ENCODE measurements at places on chromosomes 7 and 10. TPM values are rescaled to one million over a fixed set of nuclear protein-coding genes. Genes with fewer than 3 reads are reported as not detected.

DNA sequence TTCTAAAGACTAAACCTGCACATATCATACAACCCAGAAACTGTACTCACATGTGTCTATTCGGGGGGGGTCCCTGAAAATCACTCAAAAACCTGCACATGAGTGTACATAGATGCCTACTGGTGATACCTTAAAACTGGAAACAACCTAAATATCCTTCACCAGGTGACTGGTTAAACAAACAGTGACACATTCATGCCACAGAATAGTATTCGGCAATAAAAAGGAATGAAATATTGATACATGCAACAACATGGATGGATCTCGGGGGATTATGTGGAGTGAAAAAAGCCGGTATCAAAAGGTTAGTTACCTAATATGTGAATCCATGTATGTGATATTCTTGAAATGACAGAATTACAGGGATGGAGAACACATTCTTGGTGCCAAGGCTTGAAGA is 32.1 kb upstream of the EGFR start:
- DNase-seq: no peak

Gene DIP2C
- 8.6 TPM for total RNA-seq

DNA sequence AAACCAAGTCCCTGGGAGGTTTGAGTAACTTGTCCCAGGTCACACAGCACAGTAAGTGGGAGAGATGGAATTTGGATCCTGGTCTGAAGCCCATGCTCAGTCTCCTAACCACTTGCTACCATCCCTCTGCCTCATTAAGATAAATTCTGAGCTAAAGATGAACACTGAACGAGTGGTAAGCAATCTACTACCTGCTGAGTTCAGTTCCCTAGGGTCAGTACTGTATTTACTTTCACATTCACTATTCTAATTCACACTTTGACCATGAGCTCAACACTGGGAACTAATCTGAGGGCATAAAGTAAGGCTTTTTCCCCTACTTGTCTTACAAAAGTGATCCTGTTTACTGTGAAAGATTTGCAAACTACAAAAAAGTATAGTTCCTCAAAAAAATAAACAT is 2.4 kb downstream of the UROS start:
- no peak for DNase-seq

- DNase-seq: no peak
Measured at GRCh38 chr10:96955794-96956193, 123.7 kb downstream of the LCOR start.

- no peak for DNase-seq
Measured at GRCh38 chr7:71465741-71466189, 333.8 kb downstream of the GALNT17 start.

Gene TET1
- total RNA-seq: 4.3 TPM

DNA sequence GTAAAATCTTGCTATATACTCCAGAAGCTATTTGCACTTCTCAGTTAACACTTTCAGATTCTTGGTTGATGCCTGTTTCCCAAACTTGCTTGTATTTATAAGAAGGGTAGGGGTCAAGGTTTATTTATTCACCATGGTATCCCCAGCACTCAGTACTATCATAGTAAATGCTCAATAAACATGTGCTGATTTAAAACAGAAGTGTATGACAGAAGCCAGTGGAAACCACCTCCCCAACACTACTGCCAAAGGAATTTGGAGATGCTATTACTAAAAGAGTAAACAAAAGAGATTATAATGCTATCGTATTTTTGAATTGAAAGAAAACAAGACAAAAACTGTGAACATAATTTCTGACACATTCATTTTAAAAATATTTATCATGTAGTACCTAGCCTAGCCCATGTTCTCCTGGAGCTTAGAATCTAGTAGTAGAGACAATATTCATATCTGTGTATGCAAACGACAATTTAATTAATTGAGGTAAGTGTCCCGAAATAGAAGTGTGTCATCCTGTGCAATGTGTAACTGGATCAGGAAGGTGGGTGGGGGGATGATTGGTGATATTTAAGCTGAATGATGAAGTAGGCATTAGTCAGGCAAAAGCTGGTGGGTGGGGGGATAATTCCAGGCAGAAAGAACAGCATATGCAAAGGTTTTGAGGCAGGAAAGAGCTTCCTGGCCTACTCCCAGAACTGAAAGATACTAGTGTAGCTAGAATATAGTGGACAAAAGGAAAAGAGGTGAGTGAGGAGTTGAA is 77.5 kb downstream of the HGF start:
- peak; percentile 89 for DNase-seq

Gene PALD1
- under 0.01 TPM for total RNA-seq

DNA sequence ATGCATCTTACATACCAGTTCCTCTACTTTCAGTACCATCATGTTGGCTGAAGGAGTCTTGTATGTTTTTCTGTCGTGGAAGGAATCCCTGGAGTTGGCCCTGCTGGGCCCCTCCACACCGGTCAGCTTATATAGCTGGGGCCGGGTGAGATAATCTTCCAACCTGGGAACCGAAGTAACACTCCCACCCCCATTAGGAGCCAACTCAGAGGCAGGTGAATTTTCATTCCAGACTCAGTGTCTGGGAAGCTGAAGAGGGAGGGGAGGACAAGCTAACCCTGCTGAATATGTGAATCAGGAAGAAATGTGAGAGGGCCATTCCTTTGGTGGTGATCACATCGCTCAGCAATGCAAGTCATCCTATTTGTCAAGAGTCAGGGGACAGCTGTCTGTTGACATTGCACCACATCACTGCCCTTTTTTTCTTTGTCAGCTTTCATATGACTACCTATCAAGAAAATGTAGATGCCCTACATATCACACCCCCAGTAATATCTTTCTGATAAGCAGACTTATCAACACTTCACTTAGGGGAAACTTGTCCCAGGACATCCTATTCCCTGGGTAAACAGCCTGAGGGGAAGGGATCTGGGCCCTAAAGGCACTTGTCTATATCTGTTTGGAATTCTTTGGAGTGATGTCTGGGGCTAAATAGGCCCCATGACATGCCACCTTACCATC is at the start of gene ANKRD1:
TSS of gene ANKRD1 (minus strand) at position 102 of the 681 bp plus-strand sequence. CDS start at position 42, 60 bp downstream.
- peak; percentile 87 for DNase-seq

Gene HOXA9
- total RNA-seq: 0.28 TPM

Gene INA
- total RNA-seq: 6.4 TPM

Gene PLEKHS1
- not detected for total RNA-seq

GRCh38 chr7:1638215-1638661 is 31.8 kb upstream of the ELFN1 start:
- no peak for DNase-seq

Gene IKZF1
- total RNA-seq: not detected

Gene RNF133
- under 0.01 TPM for total RNA-seq

- DNase-seq: peak; percentile 82
Measured at GRCh38 chr10:68550747-68551411, 9.3 kb upstream of the TET1 start.

GRCh38 chr10:72318418-72319262 is 36.1 kb downstream of the DNAJB12 start:
- DNase-seq: no peak

Gene HOXA3
- 0.90 TPM for total RNA-seq

GRCh38 chr10:18666810-18667209 is 7.6 kb downstream of the ARL5B start:
- peak; percentile 86 for DNase-seq

Gene SEPHS1
- total RNA-seq: 69.4 TPM

Gene C7orf33
- total RNA-seq: not detected

DNA sequence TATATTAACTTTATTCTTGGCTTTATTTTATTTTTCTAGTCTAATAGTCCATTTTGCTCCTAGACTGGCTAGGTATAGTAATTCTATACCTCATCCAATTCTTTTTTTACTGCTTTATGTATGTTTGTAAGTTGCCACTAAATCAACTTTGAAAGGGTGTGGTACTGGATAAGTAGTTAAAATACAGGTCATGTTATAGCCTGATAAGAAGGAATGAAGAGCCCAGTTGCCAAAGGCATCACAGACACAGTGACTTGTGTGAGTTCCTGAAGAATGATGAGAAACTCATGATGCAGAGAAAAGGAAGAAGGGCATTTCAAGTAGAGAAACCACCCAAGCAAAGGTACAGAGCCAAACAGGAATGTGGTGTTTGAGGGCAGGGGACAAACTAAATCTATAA is 27.3 kb downstream of the NAPEPLD start:
- no peak for DNase-seq

DNA sequence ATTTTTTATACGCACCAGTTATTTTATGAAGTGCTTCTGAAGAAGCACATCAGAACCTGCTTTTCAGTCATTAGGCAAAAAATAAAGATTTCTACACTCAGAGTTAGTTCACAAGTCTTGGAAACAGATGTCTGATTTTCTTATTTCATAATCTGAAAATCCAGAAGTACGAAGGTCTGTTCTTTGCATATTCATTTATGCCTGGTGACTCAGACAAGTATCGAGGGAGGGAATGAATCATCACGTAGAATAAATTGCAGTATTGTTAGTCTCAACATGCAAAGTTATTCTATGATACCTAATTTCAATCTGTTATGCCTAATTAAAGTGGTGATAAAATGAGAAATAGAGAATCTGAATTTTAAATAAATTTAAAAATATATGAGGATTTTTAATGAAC is 113.6 kb upstream of the SEM1 start:
- DNase-seq: peak; percentile 21

DNA sequence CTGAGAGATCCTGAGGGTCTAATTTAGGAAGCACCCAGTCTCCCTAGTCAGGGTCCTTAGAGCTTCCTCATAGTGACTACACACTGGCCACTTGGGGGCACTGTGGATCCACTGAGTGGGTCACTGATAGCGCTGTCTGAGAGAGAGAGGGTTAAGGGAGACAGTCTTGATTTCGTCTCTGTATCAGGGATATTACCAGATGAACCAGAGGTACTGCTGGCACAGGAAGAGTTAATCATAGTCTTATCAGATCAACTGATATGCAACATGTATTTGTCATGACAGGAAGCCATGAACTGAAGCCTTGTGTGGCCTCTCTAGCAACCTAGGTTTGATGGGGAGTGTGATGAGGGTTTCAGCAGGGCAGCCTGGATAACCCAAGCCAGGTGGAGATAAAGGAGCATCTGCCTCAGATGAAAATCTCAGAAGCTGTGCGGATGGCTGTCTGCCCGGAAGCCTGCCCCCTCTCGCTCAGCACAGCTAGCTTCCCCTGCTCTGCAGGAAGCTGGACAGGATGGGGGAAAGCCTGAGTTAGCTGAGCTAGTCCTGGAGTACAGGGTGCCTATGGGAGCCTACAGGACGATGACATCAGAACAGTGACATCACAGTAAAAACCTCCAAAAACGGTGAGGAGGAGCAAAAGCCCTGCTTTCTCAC is 214.0 kb upstream of the PRSS1 start:
- peak; percentile 92 for DNase-seq

Gene MEOX2
- under 0.01 TPM for total RNA-seq

DNA sequence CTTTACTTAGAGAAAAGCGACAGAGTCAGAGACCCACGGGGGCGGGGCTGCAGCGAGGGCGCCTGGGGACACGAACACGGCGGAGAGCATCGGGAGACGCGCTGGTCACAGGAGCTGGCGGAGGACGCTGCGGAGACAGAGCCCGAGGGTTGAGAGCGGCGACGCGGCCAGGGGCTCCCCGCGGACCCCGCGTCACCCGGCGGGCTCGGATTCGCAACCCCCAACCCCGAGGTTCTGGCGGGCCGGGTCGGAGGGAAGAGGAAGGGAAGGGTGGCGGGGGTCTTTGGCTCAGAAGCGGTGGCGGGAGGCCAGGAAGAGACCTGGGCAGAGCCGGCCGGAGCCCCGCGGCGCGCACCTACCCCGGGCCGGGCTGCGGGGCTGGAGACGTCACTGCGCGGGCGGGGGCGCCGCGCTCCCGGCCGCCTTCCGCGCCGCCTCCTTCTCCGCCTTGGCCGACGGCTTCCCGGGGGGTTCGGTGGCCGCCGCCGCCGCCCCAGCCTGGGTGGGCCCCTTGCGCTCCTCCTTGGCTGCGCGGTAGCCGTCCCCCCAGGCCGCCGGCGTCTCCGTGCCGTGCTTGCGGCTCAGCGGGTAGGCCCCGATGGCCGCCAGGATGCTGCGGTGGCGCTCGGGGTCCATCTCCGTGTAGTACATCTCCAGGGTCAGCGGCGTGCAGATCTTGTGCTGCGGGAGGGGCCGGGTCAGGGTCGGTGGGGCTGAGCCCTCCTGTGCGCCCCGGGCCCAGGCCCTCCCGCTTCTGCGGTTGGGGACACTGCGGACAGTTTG is 11.1 kb downstream of the CALY start:
- DNase-seq: no peak

- DNase-seq: no peak
Measured at GRCh38 chr10:86535132-86535882, 13.7 kb upstream of the WAPL start.

- DNase-seq: no peak
Measured at GRCh38 chr7:138951953-138952352, 29.2 kb downstream of the KIAA1549 start.

GRCh38 chr10:62582804-62583208 is 208.6 kb downstream of the ZNF365 start:
- DNase-seq: peak; percentile 98

DNA sequence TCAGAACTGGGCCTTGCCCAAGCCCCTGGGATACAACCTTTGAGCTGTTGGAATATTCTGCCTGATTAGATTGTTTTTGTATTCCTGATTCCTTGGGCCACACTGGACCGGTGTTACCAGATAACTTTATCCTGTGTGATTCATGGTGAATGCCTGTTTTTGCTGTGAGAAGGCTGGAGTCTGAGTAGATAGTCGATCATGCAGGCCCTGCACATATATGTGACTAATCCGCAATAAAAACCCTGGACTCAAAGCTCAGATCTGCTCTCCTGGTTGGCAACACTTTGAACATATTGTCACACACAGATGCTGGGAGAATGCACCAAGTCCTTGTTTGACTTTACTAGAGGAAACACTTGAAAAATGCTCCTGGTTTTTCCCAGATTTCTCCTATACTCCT is 183.9 kb upstream of the MBL2 start:
- DNase-seq: peak; percentile 20

DNA sequence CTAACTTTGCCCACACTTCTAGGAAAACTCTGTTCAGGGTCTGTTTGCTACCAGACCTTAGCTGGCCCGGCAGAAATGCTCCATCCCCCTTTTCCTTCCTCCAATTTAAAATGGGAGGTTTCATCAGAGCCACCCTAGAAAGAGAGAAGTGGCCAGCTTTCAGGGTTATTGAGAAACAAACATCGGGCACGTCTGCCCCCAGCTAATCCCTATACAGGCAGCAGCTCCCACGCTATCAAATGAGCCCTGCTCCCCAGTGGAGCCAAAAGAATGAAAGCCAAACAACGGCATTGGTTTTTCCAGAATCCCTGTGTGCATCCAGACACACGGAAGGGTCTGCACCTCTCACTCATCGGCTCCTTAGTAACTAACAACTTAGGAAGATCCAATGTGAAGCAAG is 132.5 kb downstream of the GRID1 start:
- DNase-seq: no peak

DNA sequence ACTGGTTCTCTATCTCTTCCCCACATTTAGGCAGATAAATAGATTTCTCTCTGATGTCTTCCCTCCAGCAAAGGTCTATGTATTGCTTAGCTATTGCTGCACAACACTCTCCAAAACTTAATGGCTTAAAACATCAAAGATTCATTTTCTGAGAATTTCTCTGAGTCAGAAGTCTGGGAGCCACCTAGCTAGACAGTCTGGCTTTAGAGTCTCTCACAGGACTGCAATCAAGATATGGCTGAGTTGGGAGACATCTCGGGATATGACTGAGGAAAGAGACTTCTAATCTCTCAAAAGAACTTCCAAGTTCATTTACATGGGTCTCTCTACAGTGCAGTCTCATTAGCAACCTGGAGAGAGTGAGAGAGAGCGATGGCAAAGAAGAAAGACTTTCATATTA is 553.6 kb upstream of the GHITM start:
- no peak for DNase-seq

Measured in IMR-90 (cell line).